Activated naive CD8-positive, alpha-beta T cell treated with anti-CD3 and anti-CD28 coated beads for 36 hours (primary cell): ENCODE measurements at places on chromosomes 12 and 14.
A peak's percentile ranks its signal among the peaks of the same experiment; 100 is the strongest.

DNA sequence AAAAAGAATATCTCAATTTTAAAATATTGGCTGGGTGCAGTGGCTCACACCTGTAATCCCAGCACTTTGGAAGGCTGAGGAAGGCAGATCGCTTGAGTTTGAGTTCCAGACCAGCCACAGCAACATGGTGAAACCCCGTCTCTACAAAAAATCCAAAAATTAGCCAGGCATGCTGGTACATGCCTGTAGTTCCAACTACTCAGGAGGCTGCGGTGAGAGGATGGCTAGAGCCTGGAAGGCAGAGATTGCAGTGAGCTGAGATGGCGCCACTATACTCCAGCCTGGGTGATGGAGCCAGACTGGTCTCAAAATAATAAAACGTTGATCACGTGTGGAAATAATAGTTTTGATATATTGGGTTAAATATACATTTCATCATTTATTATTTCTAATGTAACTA is 5.7 kb downstream of the MTRFR start:
- no peak for DNase-seq

DNA sequence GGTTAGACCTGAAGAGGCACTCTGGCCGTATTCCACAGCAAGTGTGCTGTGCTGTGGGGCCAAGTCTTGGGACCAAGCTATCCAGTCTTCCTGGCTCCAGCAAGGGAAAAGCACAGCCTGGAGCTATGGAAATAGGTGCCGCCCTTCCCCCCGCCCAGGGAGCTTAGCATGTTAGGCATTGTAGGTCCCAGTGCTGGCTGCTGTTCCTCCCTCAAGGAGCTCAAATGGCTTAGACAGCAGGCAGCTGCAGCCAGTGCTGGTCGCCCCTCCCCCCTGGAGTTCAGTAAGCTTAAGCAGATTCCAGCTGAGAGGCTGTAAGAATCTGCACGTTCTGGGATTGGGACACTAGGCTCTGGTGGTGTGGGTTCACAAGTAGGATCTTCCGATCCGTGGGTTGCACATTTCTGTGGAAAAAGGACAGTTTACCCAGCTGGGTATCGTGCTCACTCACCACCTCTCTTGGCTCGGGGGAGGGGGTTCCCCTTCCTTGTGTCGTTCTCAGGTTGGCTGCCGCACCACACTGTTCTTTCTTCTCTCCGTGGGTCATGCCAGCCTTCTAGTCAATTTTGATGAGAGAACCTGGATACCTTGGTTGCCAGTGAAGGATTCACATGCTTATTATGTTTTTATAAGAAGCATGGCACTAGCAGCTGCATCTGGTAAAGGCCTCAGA is 127.3 kb downstream of the CNTN1 start:
- no peak for DNase-seq

DNA sequence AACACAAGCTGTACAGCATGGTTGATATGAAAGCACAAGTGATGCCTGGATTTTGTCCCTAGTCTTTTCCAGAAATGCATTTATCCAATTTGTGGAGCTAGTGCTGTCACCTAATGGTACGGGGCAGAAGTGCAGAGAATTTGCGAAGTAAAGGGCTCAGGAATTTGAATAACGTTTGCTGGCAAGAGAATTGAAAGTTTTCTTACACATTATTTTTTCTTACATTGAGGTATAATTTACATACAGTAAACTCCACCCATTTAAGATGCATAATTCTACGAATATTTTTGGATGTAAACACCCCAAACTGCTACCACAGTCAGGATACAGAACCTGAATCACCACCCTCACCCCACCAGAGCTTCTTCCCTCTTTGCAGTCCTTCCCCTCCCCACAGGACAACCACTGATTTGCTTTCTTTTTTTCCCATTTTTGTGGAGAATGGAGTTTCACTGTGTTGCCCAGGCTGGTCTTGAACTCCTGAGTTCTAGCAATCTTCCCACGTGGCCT is 3.5 kb downstream of the AICDA start:
- no peak for DNase-seq

- DNase-seq: no peak
Measured at GRCh38 chr12:14619741-14620501, 52.2 kb upstream of the PLBD1 start.

DNA sequence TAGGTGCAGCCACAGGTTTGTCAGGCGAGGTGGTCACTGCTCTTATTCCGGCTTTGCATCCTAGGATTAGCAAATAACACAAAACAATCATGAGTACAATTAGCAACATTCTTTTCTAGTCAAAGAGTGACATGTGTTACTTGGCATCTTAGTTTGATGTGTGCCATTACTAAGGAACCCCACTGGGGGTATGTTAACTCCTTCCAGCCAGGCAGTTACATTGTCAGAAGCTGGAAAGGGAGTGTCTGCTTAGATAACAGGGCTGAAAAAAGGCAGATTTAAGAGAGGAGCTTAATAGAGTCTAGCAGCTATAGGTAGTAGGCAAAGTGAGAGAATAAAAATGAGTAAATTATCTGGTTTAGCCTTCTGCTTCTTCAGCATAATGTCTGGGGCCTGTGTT is 30.5 kb upstream of the METAP2 start:
- no peak for DNase-seq

DNA sequence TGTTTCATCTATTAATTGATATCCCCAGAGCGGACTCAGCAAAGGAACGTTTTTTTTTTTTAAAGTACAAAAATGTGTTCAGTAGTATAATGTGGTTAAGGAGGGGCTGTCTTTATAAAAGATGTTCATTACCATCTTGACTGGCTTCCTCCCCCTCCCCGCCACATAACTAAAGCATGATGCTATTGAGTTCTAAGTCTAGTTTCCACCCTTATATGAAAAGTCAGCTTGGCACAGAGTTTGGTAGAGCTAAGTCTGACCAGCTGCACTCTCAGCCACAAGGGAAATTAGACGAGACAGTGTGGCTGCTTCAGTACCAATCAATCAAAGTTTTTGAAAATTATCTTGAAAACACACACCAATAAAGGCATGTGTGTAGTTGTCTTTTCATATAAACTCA is 1.9 kb upstream of the MYBPC1 start:
- no peak for DNase-seq

- DNase-seq: no peak
Measured at GRCh38 chr14:86575141-86575540, 1045.2 kb downstream of the FLRT2 start.

GRCh38 chr12:6292606-6293005 is 17.9 kb upstream of the PLEKHG6 start:
- DNase-seq: no peak

DNA sequence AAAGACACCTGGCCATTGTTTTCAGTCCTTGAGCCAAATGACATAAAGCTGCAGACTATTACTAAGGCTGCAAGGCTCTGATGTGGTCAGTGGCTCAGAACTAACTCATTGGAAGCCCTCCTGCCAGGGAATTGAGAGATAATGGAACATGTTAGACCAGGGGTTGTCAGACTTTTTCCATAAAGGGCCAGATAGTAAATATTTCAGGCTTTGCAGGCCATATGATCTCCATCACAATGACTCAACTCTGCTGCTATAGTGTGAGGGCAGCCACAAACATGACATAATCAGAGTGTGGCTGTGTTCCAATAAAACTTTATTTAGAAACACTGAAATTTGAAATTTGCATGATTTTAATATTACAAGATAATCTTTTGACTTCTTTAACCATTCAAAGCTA is 140.3 kb downstream of the TMEM30B start:
- DNase-seq: no peak

GRCh38 chr12:96237035-96237434 is 42.9 kb downstream of the ELK3 start:
- no peak for DNase-seq

DNA sequence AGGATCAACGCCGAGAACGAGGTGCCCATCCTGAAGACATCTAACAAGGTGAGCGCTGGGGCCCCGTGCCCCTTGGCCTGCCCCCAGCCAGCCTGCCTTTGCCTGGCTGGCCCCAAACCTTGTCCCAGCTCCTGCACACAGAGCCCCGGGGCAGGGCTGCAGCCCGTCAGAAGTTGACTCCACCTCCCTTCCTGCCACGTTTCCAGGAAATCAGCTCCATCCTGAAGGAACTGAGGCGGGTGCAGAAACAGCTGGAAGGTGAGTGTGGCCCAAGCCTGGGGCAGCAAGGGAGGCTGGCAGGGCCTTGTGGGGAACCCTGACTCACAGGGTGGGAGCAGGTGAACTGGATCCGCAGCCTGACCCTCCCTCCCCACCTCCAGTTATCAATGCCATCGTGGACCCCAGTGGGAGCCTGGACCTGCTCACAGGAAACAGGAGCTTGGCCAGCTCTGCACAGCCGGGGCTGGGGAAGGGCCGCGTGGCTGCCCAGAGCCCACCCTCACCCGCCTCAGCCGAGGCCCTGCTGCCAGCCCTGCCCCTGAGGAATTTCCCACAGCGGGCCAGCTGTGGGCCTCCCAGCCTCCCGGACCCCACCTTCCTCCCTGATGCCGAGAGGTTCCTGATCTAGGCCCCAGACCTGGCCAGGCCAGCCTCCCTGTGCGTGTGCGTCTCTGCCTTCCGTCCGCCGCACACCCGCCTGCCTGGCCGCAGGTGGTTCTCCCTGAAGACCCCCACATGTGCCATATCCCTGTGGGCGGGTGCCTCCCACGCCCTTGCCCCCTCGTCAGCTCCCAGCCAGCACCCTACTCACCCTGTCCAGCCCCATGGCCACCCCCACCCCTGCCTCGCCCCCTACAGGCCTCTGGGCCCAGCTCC is 29.5 kb downstream of the CEP170B start:
- DNase-seq: no peak

GRCh38 chr14:72646861-72647528 is 246.9 kb downstream of the DPF3 start:
- DNase-seq: no peak

- DNase-seq: no peak
Measured at GRCh38 chr14:93135399-93135798, 19.7 kb upstream of the ITPK1 start.

GRCh38 chr12:66074561-66074960 is 56.0 kb downstream of the LLPH start:
- no peak for DNase-seq

- DNase-seq: no peak
Measured at GRCh38 chr12:48688836-48689235, 6.8 kb upstream of the KANSL2 start.

GRCh38 chr12:71242511-71242910 is 84.7 kb upstream of the TSPAN8 start:
- no peak for DNase-seq

- DNase-seq: no peak
Measured at GRCh38 chr14:26605602-26606001, 7.8 kb upstream of the NOVA1 start.

GRCh38 chr12:14086838-14087237 is 105.4 kb upstream of the GRIN2B start:
- DNase-seq: no peak

GRCh38 chr12:66119229-66119869 is 11.2 kb downstream of the LLPH start:
- DNase-seq: no peak

DNA sequence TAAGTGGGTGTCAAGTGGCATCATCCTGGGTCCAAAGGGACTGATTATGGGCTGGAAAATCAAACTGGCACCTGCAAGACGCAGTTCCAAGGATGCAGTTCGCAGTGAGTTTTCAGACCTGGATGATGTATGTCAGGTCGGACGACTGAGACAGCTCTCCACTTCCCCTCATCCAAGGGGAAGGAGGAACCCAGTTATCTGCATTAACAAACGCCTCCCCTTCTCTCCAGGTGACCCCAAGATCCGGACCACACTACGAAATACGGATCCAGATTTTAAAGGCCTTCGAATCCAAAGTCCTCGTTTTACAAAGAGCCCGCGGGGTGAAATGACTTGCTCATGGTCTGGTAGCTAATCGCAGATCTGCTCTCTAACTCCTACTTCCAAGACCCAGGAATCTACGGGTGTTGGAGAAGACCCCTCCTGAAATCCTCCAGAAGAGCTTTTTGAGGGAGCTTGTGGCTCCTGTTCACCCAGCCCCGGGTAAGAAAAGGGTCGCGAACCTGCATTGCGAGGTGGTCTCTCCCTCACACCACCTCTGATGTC is 460 bp upstream of the SYNE2 start:
- no peak for DNase-seq

GRCh38 chr14:74476107-74476506 is 17.0 kb downstream of the NPC2 start:
- DNase-seq: no peak

DNA sequence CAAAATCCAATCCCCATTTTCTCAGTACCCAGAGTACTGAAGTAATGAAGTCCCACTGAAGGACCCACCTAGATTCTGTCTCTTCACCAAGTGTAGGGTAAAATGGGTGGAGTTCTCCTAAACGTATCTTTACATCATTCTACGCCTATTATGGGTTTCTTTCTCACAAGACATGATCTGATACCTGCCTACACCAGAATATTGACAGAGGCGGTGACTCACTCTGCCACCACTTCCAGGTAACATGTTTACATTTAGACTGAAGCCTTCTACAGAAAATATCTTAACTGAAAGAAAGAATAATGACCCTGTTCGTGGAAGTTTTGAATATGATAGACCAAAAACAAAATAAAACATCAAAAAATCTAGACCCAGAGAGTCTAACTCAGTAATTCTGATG is 89.8 kb downstream of the BTG1 start:
- DNase-seq: peak; percentile 51

GRCh38 chr14:89425931-89426330 is 8.9 kb upstream of the FOXN3 start:
- DNase-seq: peak; percentile 40

GRCh38 chr14:74248017-74248416 is 8.8 kb downstream of the VSX2 start:
- DNase-seq: no peak

DNA sequence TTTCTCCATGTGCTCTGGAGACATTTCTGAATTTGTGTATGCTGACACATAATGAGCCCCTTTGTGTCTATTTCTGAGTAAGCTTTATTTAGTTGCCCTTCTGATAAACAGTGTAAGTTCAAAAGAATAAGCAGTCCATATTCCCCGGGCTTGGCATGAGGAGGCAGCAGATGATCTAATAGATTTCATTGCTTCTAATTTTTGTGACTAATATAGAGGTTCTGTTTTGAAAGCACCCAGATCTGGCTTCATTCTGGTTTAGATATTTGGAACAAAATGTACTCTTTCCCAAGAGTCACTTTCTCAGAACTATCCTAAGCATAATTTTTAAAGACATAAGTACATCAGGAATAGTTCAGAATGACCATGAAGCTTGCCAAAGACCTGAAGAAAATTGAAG is 290.9 kb downstream of the BTG1 start:
- DNase-seq: no peak

DNA sequence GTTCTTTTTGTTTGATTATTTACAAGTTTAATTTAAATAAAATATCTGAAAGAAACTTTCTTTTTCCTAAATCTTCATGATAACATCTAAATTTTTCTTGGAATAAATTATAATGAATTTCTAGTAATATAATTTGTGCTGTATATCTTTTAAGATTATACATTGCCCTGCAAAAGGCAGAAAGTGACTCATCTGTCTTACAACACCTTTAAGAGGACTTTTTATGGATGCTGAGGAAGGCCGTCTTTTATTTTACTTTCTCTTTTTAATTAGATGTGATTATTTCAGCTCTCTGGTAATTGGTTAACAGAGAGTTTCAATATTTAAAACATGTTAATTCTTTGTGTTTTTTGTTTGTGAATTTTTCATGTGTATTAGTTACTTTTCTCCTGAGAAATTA is 598.4 kb downstream of the RPL10L start:
- DNase-seq: no peak

GRCh38 chr14:76848879-76849278 is 22.7 kb downstream of the LRRC74A start:
- DNase-seq: no peak
